CD4-positive, alpha-beta T cell treated with Interleukin-6 for 4 hours (primary cell): ENCODE measurements at places on chromosomes 12 and 14.

- no peak for DNase-seq
Measured at GRCh38 chr12:52494518-52494917, 1.5 kb upstream of the KRT6A start.

GRCh38 chr14:23013054-23013748 lies 3.3 kb upstream of the C14orf93 start:
- no peak for DNase-seq

GRCh38 chr12:116808113-116809105 lies 70.3 kb downstream of the RNFT2 start:
- no peak for DNase-seq

- DNase-seq = no peak
Measured at GRCh38 chr12:19430988-19431387, 8.3 kb upstream of the AEBP2 start.

DNA sequence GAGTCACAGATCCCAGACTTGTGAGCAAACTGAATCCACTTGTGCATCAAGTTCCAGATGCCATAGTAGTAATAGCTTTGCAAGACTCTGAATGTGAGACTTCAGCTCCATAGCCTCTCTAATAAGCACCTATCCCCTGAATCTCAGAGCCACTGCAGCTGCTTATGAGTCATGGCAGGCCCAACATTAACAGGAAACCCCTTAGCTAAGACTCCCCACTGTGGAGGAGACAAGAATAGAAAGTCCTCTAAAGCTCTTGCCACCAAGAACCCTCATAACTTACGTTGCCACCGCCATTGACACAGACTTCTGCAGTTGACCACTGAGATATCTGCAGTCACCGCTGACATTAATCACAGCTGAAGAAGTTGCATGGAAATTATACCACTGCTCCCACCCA lies 62.9 kb upstream of the PDE3A start:
- DNase-seq = no peak

DNA sequence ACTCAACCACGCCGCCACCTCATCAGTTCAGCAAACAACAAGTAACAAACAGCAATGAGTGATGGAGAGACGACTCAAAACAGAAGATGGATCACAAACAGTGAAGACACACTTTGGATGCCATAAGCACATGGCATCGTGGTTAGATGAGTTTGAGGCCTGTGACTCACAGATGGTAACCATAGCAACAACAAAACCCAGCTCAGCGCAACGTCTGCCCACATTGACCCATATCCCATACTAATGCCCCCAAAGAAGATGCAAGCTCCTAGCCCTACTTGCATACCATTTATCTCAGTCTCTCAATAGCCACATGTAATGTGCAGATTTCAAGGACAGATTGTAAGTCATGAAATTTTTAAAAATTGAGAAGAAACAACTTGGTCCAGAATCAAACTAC lies 1322.3 kb upstream of the TMEM132C start:
- DNase-seq = no peak

- DNase-seq = peak; percentile 48
Measured at GRCh38 chr12:52213564-52214420, 19.3 kb upstream of the KRT7 start.

DNA sequence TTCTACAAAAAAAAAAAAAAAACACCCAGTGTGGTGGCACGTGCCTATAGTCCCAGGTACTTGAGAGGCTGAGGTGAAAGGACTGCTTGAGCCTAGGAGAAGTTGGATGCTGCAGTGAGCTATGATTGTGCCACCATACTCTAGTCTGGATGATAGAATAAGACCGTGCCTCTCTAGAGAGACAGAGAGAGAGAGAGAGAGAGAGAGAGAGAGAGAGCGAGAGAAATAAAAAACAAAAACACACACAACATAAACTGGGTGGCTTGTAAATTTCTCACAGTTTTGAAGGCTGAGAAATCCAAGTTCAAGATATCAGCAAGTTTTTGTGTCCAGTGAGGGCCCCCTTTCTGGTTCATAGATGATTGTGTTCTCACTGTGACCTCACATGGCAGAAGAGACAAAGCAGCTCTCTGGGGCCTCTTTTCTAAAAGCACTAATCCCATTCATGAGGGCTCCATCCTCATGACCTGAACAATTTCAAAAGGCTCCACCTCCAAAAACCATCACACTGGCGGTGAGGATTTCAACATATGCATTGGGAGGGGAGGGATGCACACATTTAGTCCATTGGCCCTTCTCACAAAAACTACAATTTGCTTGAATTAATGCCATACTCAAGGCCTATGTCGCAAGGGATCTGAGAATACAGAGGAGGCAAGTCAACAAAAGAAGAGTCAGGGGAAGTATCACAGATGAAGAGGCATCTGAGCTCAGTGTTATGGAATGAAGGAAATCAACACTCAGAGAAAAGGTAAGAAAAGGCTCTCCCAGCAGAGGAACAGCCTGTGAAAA lies 94.9 kb downstream of the PPM1H start:
- DNase-seq = no peak

GRCh38 chr12:87121896-87122295 lies 865.7 kb upstream of the MGAT4C start:
- DNase-seq = no peak

DNA sequence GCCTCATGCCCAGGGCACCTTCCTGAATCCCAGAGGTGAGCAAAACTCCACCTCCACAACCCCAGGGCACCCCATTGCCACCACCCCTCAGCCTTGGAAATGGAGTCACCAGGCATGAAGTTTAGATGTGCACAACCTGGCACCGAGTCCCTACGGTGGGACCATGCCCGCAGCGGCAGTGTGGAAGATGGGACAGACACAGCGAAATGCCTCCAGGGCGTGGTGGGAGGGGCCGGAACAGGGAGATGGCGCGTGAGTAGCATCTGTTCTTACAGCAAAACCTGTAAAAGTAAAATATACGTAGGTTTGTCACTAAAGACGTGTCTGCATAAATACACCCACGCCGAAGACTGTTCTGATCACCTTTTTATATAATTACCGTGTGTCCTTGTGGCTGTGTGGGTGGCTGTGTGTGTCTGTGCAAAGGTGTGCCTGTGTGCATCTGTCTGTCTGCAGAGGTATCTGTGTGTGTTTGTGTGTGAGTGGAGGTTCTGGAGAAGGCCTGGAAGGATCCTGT lies 17.4 kb upstream of the DEGS2 start:
- DNase-seq = no peak

GRCh38 chr12:90974286-90974685 lies 19.3 kb upstream of the CCER1 start:
- no peak for DNase-seq

DNA sequence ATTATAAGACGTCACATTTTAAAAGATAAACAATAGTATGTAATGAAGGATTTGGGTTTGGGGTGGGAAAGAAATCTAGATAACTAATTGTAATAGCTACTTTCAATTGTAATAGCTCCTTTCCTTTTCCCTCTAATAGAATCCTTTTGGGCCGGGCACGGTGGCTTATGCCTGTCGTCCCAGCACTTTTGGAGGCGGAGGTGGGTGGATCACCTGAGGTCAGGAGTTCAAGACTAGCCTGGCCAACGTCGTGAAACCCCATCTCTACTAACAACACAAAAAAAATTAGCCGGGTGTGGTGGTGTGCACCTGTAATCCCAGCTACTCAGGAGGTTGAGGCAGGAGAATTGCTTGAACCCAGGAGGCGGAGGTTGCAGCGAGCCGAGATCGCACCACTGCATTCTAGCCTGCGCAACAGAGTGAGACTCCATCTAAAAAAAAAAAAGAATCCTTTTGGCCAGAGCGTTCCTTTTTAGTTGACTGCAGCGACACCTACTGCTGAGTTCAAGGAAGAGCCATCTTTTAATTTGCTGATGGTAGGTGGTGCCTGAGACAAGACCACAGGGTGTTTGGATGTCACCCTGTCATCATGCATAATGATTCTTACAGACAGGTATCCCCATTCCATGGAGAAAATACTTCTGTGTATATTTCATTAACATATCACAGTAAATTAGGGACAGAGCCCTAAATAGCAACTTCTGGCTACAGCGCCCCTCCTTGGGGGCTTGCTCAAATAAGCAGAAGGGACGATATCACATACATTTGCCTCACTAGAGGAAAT lies 79.5 kb downstream of the ARMH4 start:
- peak; percentile 40 for DNase-seq

DNA sequence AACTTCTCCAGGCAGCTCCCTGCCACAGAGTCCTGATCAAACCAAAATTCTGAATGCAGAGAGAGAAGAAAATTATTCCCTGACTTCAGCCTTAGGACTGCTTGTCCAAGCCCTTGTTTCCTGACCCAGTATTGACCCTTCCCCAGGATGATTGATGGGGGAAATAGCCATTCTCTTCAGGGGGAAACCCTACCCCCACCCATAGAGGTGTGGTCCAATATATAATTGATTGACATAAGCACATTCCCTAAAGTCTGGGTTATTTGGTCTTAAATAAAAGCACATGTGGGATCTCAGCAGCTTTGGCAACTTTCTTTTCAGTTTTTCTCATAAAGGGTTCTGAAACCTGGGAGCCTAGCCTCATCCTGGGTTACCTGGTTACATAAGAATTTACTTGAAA lies 201.2 kb upstream of the DDHD1 start:
- DNase-seq = no peak

DNA sequence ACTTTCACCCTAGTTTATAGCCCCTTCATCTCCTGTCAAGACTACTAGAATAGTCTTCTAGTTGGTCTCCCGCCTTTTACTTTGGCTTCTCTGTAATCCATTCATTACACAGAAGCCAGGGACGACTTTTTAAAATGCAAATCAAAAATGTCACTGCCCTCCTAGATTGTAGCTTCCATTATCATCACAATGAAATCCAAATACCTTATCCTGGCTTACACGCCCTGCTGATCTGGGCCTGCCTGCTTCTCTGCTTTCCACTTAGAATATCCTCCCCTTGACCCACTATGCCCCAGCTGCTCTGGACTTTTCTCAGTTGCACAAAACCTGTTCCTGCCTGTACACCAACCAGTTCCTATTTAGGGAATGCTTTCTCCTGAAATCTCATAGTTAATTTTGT lies 4.5 kb upstream of the EEA1 start:
- no peak for DNase-seq

DNA sequence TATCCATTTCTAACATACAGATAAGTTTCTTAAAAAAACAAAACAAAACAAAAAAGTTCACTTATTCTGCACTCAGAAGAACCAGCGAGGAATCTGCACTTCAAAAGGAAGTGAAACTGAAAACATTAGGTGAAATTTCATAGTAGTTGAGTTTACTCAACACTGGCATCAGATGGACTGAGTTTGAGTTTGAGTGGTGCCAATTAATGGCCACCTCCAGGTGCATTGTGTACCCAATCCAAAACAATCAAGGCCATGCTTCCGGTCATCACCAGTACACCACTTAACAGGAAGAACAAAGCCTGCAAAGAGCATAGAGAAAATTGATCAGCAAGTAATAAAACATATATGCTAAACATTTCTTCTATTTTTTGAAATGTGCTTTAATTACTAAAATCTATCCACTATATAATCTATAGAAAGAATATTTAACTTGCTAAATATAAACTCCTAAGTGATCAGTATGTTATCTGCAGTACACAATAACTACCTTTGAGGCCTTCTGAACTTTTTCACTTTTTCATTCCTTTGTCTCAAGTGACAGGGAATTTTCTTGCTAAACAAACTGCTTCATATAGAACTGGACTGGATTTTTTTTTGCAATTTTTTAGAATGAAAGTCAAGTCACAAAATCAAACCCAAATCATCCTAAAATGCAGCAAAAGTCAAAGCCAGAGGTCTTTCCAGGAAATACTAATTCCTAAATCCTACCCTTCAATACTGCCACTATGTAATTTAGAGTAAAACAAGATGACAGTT lies 11.5 kb downstream of the SLC38A2 start:
- DNase-seq = no peak

GRCh38 chr14:91089958-91090535 lies 23.8 kb upstream of the DGLUCY start:
- no peak for DNase-seq

DNA sequence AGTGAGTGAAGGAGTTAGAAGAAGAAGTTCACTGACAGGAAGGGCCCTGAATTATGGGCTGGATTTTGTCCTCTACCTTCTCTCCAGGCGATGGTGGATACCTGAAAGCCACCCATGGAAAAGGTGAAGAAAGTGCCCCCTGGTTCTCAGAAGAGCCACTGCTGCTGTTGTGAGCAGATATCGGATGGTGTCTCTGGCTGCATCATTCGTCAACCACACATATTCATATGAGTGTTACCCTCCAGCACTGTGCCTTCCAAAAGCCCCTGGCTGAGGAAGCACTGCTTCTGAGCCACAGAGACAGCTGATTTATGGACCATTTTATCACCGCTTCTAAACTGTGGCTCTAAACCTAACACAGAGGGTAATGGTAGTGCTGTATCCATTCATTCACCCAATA lies 2.0 kb upstream of the ACTN1 start:
- DNase-seq = no peak

DNA sequence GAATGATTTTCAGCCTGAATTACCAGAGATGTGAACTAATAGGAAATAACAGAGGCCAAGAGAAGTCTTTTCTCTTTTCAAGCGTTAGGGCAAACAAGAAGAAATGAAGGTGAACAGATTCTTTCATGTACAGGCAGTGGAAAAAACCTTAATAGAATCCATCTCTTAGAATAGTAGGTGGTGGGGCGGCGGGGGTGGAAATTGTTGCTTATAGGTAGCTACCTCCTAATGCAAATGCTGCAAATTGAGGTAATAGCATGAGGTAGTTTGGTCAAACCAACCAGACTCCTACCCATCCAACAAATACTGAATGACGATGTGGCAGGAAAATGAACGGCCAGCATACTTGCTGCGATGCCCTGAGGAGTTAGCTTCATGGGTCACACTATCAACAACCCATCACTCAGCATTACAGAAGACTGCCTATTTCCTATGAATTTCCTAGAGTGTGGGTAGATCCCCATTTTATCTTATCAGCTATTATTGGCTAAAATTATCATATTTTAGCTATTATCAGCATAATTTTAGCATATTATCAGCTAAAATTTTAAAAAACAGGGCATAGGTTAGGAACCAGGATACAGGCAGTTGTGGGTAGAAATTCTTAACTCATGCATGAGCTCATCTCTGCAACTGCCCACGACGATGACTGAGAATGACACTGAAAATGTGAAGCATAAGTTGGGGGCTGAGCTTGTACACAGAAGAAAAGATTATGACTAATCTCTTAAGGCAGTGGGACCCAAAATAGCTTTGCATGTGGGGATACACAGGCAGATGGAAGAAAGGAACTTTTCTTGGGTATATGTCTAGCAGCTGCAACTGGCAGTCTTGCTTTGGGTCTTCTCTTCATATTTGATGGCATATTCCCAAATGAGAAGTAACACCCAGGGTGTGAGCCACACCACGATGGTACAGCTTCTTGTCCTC lies 68.7 kb downstream of the NIN start:
- no peak for DNase-seq
